ENCODE measurements at places on chromosomes 12 and 14.

- no peak for DNase-seq
Measured at GRCh38 chr12:4856596-4856995, 53.1 kb upstream of the KCNA1 start.

- no peak for DNase-seq
Measured at GRCh38 chr14:70803321-70804310, 5.7 kb downstream of the MAP3K9 start.

GRCh38 chr14:63039866-63040265 lies 5.4 kb downstream of the KCNH5 start:
- no peak for DNase-seq

DNA sequence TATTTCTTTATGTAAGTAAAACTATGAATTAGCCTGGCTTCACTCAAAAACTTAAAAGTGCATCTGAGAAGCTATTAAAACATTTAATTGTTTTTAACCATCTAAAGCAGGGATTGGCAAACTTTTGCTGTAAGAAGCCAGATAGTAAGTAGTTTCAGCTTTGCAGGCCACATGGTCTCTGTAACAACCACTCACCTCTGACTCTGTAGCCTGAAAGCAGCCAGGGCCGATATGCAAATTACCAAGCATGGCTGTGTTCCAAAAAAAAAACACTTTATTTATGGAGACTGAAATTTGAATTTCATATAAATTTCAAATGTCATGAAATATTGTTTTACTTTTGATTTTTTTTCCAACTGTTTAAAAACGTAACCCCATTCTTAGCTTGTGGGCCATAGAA lies 95.3 kb downstream of the CIT start:
- no peak for DNase-seq

DNA sequence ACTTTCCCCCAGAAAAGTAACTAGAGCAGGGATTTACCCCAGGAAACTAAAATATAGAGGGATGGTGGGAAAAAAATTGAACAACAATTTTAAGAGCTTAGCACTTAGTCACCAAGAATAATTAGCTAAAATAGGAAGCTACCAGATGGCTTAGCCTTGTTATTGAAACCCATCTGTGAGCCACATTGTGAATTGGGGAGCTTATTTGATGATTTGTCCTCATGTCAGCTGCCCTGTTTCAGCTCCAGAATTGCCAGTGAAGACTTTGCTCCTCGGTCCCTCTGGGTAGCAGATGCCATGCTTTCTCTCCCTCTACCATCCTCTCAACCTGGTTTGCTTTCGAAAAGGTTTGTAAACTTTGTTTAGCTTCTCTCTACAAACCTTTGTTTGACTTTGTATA lies 67.7 kb upstream of the PTHLH start:
- DNase-seq: no peak

DNA sequence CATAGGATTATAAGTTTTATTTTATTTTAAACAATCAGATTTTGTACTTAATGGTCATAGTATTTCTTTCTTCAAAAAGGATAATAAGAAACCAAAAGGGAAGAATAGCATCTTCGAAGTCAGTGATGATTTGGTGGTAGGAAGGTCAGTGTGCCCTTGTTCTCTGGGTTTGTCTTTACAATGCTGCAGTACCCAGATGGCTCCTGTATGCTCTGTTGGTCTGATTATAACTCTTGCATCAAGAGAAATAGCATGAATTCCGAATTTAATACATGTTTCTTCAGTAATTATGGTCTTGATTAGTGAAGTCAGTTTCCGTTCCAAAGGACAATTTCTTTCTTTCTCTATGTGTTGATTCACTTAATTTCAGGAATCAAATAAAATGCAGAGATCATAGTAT lies 180.2 kb downstream of the TMTC2 start:
- no peak for DNase-seq
